T-helper 1 cell (primary cell): ENCODE measurements at places on chromosomes 5 and 9.

GRCh38 chr9:132007371-132008025 is 72.2 kb downstream of the MED27 start:
- DNase-seq: no peak

DNA sequence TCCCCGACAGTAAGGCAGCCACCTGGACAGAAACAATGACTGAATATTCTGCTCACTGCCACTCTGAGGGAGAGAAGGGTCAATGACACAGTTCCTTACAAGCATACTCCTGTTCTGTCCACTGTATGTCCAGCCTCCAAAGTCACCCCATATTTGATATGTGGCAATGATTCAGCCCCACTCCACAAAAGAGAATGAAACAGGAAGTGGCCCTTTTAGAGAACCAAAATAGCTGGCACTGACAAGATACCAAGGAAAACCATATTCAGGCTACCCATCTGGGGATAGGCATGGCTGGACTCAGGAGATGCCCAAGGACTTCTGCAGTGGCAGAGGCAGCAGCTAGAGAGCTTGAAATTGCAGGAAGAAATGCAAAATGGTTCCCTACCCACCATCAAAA is 12.8 kb upstream of the GFRA3 start:
- DNase-seq: no peak

DNA sequence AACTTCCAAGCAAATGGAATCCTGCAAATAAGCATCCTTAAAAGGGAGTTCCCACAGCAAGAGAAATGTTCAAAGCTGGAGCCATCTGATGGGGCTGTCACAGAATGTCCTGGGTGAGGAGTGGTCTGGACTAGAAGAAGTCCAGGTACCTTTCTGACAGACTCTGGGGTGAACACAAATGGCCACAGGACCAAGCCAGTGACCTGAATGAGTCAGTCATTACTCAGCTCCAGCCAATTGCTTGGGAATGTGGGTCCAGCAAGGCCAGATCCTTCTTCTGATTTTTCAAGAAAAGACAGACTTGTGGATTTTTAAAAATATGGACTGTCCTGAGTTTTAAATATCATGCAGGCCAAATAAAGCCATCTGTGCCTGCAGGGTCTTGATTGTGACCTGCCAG is 30.1 kb downstream of the GALNT10 start:
- DNase-seq: no peak

GRCh38 chr5:150144246-150144801 is 11.3 kb downstream of the PDGFRB start:
- no peak for DNase-seq

- no peak for DNase-seq
These were observed 433.0 kb downstream of the DNAH5 start for GRCh38 chr5:13511442-13511841.

DNA sequence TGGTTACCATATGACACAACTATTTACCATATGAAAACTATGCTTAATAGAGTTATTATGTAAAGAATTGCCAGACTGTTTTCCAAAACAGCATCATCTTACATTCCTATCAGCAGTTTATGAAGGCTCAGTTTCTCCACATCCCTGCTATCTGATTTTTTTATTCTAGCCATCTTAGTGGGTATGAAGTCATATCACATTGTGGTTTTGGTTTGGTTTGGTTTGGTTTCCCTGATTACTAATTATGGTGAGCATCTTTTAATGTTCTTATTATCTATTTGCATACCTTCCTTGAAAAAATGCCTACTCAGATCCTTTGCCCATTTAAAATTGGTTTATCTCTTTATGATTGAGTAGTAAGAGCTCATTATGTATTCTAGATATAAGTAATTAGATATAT is 199.4 kb upstream of the NFIL3 start:
- DNase-seq: no peak

GRCh38 chr9:9846557-9846956 is 766.2 kb downstream of the PTPRD start:
- no peak for DNase-seq

- no peak for DNase-seq
These were observed 18.1 kb downstream of the MYMK start for GRCh38 chr9:133506653-133507038.

GRCh38 chr5:177294632-177295031 is 8.9 kb downstream of the RAB24 start:
- no peak for DNase-seq

DNA sequence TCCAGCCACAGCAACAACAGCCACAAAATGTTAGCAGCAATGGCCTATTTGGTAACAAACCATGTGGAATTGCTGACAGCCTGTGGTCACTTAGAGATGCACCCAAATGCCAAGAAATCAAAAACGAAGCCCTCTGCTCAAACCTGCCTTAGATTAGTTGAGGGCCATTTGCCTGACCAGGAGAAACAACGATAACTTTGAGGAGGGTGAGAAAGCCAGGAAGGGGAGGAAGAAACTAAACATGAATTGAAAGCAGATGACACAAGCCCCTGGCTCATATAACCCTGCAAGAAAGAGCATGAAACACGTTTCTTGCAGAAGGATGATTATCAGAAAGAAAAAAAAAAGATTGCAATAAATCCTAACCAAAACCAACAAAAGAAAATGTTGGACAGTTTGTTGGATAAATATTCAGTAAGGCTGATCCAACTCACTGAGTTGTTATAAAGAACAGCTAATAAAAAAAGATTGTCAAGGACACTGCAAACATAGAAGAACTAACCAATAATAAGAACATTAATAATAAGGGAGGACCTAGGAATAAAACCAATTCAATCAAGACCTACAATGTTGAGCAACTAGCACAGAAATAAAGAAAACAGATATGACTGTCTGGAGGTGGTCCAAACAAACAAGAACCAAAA is 140.5 kb upstream of the SLC30A5 start:
- DNase-seq: no peak

DNA sequence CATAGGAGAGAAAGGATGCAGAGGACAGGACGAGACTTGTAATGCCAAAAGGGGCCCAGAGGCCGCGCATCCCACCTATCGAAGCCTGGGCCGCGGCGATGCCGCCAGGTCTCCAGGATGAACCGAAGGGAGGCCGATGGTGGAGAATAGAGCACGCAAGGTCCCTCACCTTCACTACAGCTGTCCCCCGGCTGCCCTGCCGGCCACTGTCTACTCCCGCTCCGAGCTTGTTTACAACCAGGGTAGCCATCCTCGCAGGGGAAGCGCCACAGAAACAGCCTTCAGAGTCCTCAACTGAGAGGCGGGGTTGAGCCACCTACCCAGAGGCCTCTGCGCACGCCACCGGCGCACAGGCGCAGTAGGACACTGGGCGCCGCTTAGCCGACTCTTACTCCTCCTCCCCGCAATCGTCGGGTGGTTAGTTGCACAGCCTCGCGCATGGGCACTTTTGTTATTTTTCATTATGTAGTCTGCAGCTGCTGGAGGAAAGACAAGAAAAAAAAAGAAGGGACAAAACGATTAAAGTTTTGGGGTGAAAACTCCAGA is at the start of gene TRIM23:
Gene TRIM23, minus strand, starts transcription at position 309 of the 546 bp plus-strand sequence. Its CDS starts 59 bp downstream, at position 250.
- peak; percentile 88 for DNase-seq

DNA sequence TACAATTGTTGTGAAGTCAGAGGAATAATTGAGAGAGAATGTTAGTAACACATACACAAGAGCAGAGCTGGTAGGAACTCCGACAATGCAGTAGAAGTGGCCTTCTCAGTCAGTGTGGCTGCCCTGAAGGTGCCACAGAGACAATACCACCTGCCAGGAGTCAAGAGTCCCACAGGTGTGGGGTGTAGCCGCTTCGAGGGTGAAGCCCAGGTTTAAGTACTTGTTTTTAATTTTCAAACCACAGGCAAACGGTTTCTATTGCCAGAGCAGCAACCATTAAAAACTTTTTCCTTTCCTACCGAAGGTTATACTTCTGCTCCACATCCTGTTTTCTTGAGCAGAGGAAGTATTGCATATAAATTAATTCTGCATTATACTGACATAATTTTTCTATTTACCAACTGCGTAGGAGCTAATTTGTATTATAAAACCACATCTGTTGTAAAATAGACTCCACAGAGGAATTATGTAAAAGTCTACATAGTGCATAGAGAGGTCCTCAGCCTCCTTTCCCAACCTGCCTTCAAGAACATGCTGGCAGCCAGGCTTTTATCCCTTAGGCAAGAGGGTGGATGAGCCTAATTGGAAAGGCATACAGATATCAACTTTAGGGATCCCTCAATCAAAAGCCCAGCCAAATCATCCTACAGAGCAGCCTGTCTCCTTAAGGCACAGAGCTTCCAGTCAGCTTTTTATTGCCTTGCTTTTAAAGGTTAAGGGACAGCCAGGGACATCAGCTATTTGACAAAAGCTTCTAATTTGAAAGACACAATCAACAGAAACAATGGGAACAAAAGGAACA is 12.9 kb upstream of the ACTBL2 start:
- DNase-seq: peak; percentile 3

DNA sequence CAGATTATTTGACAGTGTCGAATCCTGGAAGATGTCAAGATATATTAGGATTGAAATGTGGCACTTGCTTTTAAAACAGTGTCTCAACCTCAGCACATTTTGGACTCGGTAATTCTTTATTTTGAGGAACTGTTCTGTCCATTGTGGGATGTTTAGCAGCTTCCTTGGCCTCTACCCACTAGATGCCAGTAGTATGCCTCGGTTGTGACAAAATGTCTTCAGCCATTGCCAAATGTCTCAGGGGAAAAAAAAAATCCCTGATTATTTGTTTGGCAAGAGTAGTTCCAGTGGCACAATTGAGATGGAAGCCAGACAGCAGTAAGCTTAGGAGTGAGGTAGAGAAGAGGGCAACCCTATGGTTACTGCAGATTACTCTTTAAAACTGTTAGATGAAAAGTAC is 694.5 kb upstream of the RIOK2 start:
- DNase-seq: no peak

- DNase-seq: no peak
These were observed 296.7 kb downstream of the CSNK1G3 start for GRCh38 chr5:123808461-123809380.

GRCh38 chr5:135934939-135935338 is 19.8 kb downstream of the LECT2 start:
- DNase-seq: no peak

GRCh38 chr9:86684148-86684547 is 263.2 kb downstream of the GAS1 start:
- DNase-seq: no peak

DNA sequence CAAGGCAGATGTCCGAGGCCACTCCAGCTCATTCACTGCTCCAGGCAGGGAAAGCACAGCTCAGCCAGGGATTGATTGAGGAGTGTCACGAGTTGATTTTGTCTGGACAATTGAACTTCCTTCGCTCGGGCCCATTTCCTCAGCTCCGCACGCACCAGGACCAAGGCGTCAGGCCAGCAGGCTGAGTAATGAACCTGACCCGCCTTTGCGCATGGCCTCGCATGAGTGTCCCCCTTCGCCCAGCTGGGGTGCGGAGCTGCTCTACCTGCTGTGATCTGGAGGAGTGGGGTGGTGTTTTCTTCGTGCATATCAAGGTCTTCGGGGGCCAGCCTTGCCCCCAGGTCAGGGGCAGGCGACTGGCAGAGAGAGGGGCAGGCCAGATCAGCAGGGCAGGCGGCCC is 44.0 kb downstream of the VAV2 start:
- DNase-seq: no peak

GRCh38 chr5:125113328-125113727 is 366.9 kb upstream of the ZNF608 start:
- no peak for DNase-seq
